CD4-positive, alpha-beta T cell treated with Interleukin-10 for 1 hour (primary cell): ENCODE measurements at places on chromosomes 16 and 17.
A peak's percentile ranks its signal among the peaks of the same experiment; 100 is the strongest.

- peak; percentile 67 for DNase-seq
These were observed at the start of gene FCSK for GRCh38 chr16:70454222-70455034. Gene FCSK (plus strand): TSS chr16:70454595. CDS start chr16:70463191, 8,596 bp downstream.

GRCh38 chr17:1144162-1144561 is 35.6 kb downstream of the ABR start:
- DNase-seq: no peak

- no peak for DNase-seq
These were observed 11.5 kb upstream of the TMEM132E start for GRCh38 chr17:34567691-34568465.

DNA sequence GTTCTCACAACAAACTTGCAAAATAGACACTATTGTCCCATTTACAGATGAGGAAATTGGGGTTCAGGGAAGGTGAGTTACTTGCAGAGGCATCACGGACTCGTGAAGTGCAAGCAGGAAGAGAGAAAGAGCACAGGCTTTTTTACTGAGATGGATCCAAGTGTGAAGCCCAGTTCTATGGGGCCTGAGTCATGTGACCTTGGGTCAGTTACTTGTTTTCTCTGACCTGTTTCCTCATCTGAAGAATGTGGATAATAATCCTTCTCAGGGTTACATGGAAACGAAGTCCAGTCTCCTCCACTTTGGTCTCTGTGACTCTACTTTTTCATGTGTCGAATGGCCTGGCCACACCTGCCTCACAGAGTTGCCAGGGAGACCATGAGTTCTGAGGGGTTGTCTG is 134.4 kb downstream of the SPACA3 start:
- DNase-seq: no peak

DNA sequence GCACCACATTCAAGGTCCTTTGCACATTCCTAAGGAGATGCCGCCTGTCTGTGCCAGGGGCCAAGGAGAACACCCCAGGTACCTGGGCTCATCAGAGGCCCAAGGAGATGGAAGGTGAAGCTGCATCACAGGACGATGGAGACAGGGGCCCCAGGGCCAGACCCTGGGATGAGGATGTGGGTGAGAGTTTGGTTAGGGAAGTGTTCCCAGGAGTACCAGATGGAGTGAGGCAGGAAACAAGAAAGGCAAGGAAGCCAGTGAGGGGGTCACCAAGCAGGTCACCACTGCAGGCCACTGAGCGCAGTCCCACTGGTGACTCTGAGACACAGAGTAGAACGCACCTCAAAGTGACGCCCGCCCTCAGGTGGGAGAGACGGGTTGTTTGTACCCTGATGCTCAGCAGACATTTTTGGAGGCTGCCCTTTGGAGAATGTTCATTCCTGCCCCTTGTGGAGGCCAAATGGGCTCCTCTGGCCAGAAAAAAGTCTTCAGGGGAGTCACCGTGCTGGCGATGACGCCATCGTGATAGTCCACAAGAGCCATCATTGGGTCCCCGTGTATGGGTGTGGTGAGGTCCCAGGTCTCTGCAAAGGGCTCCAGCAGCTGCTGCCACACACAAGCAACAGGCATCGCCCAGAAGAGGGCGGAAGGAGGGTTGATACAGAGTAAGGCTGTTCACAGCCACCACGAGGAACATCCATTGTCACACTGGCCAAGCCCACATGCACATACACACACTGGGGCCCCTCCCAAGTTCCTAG is 57.5 kb downstream of the BEAN1 start:
- DNase-seq: no peak

DNA sequence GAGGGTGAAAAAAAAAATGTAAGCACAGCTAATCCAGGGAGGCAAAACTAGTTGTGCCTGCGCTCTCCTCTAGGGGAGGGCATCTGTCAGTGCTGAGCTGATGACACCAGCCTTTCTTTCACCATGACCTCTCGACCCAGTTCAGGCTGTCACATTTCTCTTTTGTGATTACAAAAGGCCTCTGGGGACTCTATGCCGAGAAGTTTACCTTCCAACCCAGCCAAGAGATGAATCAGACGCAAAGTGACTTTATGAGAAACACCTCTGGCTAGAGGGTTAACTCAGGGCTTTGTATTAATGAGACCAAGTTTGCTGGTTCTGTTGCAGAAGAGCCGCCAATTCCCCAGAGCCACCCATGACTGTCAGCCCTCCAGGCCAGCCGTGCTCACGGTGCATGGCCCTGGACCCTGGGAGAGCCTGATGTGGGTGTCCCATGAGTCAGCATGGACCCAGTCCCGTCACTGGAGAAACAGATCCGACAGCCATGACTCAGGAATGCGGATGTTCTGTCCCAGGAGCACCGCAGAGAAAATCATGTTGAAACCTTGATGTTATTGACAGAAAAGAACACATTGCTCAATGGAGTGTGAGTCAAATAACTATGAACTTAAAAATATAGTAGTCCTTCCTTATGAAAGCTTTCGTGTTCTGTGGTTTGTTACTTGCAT is 437.2 kb downstream of the HS3ST3B1 start:
- DNase-seq: no peak

GRCh38 chr16:57992084-57992483 is 8.4 kb downstream of the ZNF319 start:
- no peak for DNase-seq

DNA sequence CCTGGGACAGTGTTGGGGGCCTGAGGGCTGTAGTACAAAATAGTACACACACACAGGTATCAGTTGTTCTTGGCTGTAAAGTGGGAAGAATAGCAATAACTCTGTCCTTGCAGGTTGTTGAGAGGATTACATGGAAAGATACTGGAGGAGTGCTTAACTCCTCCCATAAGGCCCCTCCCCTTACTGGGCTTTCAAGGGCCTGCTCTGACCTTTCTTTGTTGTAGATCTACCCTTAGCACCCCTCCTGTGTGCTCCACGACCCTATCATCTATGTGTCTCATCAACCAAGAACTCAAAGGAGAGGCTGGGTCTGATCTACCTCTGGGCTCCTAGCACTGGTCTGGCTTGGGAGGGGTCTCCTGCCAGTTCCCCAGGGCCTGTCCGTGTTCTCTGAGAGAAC is 8.3 kb upstream of the EDC4 start:
- no peak for DNase-seq

DNA sequence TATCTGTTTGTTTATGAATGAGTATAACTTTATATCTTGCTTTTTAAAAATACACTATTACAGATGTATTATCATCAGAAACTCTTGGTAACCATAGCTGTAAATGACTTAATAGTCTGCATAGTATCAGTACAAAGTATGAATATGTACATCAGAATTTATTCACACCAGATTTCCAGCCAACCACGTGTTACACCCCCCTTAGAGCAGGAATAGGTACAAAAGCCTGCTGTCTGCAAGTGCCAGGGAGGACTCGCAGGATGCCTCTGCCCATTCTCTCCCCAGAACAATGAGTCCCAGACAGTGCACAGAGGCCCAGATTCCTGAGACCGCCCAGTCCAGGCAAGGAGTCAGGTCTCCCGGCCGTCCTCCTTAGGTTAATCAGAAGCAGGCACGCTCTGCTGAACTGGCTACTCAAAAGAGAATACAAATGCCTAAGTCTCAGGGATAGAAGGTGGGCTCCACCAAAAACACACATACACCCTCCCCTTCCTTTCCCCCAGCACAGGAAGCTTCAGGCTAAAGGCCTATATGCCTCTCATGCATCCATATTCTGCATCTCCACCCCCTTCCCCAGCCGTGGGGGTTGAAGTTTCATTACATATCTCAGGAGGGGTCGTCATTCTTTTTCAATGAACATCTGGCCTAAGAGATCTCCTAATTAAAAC is 159.1 kb upstream of the CDH11 start:
- DNase-seq: no peak

- DNase-seq: no peak
These were observed 56.8 kb upstream of the ZNF423 start for GRCh38 chr16:49912721-49913120.

- peak; percentile 30 for DNase-seq
These were observed 78.0 kb upstream of the ZNF750 start for GRCh38 chr17:82917699-82918345.

GRCh38 chr16:35339337-35339736 is 1879.9 kb downstream of the TP53TG3F start:
- no peak for DNase-seq

DNA sequence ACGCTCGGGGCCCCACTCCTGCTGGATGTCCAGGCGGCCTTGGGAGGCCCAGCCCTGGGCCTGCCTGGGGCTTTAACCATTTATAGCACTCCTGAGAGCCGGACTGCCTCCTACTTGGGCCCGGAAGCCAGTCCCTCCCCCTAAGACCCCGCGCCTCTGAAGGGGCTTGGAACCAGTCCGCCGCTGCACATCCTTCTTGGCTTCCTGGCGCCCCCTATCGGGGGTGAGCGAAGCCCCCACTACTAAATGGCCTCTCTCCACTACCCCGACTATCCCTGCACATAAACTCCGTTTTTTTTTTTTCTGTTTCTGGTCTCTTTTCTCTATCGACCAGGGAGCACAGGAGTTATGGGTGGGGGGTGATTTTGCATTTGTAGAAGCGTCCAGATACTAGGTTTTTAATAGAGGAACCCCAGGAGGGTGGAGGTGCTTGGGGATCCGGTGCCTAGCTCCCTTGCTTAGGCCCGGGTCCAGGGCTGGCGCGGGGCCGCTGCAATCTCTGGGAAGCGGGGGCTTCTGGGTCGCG is 633 bp upstream of the NOL3 start:
- peak; percentile 47 for DNase-seq

- no peak for DNase-seq
These were observed 18.6 kb upstream of the COL1A1 start for GRCh38 chr17:50219939-50220465.

DNA sequence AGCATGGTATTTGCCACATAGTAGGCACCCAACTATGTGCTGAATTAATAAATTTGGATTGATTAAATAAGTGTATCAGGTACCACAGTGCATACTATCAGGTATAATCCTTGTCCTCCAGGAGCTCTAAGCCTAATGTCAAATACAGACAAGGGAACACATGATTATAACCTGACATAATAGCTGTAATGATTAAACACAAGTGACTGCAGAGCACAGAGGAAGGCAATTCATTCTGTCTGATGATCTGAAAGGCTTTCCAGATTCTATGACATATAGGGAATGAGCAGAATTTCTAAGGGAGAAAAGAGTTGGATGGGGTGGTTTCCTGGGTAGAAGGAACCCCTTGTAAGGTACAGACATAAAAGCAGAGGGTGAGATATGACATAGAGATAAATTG is 273.5 kb downstream of the KIF2B start:
- DNase-seq: no peak

DNA sequence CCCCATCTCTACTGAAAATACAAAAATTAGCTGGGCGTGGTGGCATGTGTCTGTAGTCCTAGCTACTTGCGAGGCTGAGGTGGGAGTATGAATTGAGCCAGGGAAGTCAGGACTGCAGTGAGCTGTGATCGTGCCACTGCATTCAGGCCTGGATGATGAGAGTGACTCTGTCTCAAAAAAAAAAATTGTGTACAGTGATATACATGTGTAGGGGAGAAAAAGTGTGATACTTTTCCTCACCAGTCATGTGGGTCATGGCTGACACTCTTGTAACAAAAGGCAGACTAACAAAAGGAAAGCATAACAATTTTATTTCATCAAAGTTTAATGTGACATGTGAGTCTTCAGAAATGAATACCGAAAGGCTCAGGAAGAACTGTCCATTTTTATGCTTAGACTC is 2.0 kb upstream of the ABCC12 start:
- no peak for DNase-seq

DNA sequence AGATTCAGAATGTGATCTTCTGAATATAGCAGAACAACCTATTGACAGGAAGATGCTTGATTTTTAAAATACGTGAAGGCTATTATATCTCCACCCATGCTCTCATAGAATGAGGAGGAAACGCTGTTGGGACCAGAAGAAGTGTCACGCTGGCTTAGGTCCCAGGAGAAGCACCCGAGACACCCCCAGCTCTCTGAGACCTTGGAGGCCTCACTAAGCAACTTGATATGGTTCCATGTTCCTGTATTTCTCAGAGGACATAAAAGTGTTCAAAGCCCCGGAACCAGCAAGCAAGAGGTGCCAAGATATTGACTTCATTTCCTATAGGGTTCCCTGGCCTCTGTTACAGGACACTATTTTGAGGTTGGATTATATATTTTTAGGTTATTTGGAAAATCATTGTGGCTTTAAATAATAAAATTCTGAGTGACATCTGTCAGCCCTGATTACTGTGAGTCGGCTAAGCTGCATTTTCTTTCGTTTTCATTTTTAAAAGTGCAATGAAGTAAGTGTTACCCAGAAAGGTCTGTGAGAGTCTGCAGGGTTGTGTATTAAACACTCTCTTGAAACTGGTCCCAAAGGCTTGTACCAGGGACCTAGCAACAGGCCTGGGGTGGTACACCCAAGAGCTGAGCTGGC is 400.0 kb downstream of the SOX9 start:
- no peak for DNase-seq

DNA sequence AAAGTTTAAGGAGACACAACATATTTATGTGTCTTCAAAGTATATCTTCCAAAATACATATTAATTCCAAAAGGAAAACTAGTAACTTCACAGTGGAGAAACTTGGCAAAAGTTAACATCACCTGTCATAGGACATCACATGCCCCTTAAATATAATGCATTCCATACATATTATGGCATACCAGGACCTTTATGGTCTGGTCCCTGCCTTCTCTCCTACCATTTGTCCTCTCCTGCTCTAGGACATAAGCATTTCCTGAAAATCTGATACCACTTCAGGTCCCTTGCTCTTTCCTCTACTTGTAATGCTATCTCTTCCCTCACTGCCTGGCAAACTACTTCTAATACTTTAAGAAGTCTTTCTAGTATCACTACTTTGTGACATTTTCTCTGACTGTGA is 168.1 kb upstream of the RBL2 start:
- DNase-seq: no peak

- DNase-seq: no peak
These were observed 58.7 kb downstream of the SDK2 start for GRCh38 chr17:73585583-73585982.

DNA sequence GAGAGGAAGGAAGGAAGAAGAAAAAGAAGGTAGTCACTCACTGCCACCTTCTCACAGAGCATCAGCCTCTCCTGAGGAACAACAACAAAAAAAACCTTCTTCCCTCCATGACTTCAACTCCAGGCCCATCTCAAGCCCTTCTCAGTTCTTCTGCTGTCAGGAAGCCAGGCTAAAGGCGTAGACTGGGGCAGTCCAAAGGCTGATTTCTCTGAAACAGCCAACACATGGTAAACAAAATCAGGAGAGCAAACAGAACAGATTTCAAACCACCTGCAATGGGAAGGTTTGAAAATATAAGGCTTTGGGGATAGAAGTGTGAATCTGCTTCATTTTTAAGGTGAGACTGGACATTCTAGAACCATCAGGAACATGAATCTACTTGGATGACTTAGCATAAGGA is 157.3 kb upstream of the DNAH9 start:
- DNase-seq: no peak

DNA sequence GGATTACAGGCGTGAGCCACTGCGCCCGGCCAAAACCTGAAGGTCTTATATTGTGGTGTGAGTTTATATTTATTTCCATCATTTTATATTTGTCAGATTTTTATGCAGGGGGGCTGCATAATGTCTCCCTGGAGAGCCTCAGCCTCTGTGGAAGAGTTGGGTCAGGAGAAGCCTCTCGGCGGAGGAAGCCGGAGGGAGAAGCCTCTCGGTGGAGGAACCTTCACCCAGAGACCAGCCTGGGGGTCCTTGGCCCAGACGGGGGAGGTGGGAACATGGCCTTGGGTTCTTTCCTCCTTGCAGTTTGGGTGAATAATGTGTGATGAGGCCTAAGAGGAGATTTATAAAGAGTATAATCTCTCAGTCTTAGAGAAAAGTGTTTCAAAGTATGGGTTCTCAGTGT is 22.4 kb upstream of the ZNF750 start:
- no peak for DNase-seq

- no peak for DNase-seq
These were observed 1.9 kb downstream of the TRAP1 start for GRCh38 chr16:3715430-3715829.
